Substantia nigra (tissue), 51 donors: ENCODE measurements at places on chromosomes 2 and 18.

GRCh38 chr2:136766073-136766404 is 694 bp downstream of the THSD7B start:
- no peak for DNase-seq

GRCh38 chr2:85516653-85517389 is 22.1 kb upstream of the MAT2A start:
- no peak for DNase-seq

DNA sequence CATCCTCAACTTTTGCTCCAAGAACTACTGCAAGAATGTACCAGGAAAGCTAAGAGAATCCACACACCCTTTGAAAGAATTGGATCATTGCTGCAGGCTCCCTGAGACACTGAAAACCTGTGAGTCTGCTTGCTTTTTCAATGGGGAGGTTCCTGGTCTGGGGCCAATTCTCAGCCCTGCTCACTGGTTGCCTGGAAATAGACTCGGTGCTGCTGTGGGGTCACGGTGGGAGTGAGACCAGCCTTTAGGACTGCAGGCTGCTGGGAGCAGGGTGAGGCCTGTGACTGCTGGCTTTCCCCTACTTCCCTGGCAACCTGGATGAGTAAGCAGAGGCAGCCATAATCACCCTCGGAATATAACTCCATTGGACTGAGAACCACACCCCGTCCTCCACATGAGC is 569.3 kb downstream of the DPP10 start:
- no peak for DNase-seq

DNA sequence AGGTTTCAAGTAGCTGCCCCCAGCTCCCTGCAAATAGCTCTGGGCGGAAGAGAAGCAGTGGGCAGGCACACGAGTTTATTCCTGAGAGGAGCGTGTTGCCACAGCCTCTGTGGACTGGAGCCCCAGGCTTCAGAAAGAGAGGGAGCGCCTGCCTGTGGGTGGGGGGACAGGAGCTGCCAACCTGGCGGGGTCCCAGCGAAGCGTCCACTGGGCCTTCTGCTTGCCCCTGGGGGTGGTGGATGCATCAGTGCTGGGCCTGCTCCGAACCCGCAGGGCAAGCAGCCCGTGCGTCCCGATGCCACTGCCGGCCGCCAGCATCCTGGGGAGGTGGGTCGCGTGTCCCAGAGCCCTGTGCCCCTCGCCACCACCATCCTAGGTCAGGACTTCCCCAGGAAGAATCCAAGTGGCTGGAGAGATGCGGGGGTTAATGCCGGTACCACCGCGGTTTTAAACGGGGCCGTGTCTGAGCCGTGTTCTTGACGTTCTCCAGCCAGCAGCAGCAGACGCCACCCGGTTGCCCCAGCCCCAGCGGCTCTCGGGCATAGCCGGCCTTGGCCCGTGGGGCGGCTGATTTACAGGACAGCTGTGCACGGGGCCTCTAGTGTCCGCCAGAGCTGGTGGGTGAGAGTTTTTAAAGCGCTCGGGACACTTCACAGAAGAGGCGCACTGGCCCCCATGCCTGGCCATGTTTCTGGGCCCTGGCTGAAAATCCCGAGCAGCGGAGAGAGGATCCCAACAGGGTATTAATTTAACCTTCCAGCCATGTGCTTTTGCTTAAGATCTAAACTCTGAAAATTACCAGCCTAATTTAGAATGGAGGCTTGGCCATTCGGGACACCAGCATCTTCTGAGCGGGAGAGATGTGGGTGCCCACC is 84.7 kb downstream of the NFATC1 start:
- DNase-seq, result no peak

DNA sequence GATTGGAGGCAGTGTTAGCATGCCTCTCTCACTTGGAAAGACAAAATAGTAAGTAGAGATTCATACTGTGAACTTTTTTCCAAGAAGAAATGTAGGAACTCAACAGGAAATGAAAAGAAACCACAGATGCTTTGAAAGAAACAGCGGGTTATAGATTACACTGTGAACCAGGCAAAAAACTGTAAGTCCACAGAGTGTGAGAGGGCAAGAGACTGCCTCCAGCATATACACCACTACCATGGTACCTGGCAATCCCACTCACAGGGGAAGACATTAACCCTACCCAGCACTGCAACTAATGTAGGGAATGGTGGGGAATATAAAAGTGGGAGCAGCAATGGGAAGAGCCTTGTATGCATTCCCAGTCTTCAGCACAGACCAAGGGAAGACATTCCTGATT is 150.6 kb upstream of the GALNT5 start:
- no peak for DNase-seq

DNA sequence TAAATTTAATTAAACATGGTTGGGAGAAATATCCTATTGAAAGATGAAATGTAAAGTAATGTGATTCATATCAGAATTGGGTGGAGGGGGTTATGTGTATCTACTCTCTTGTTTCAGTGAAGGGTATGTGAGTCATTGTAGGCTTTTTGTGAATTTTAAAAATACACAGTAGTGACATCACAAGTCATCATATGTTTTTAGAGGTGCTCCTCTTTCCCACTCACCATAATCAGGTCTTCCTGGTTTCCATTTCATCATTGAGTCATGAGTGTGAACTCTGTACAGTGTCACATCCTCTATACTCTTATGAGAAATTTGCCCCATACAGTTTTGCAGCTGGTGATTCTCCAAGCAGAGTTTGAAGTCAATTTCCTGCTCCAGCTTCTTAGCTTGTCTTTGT is 18.8 kb downstream of the FSIP2 start:
- DNase-seq, result no peak
